ENCODE measurements at places on chromosomes 3 and 15.

DNA sequence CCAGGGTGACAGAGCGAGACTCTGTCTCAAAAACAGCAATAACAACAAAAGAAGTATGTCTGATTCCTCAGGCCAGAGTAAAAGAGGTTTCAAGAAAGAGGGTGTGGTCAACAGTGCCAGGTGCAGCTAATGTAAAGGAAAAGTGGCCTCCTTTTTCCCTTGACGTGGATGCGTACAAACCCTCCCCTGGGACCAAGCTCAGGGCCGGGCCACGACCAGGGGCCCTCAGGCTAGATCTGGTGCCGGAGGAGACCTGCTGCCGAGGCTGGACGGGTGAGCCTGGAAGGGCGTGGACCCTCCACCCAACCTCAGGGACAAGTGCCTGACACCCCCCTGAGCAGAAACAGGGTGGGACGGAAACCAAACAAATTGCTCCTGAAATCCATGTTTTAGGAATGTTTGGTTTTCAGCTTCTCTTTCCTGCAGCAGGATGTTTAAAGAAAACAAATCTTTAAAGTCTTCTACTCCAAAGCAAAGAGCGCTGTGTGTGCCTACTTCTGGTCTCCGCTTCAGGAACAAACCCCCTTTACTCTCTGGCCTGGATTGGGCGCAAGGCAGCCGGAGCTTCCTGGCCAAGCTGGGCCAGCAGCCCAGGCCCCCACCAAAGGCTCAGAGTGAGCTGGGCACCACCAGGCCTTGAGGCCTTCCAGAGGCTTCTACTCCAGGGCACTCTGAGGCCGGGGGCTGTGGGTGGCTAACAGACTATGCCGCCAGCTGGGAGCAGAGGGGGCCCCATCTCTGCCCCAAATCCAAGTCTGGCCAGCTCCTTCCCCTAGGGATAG, 21.4 kb downstream of the ZDHHC19 start:
- DNase-seq, result no peak

DNA sequence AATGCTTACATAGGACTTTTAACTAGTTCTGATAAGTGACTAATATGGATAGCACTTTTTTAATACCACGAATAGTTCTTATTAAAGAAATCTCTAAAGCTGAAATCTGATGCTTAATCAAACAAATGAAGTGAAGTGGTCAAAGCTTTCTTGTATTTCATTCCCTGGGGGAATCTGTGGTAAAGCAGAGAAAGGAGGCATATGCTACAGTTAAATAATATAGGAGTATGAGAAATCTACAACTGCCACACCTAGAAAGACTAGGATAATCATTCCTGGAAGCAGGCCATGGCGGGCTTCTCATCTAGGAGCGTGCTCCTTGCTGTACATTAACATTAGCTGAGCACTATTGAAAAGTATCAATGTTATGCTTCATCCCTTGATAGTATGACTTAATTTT, 835.7 kb downstream of the OTOL1 start:
- peak; percentile 16 for DNase-seq

- no peak for DNase-seq
These were observed 127.0 kb downstream of the CPNE4 start for GRCh38 chr3:131907796-131908195.

DNA sequence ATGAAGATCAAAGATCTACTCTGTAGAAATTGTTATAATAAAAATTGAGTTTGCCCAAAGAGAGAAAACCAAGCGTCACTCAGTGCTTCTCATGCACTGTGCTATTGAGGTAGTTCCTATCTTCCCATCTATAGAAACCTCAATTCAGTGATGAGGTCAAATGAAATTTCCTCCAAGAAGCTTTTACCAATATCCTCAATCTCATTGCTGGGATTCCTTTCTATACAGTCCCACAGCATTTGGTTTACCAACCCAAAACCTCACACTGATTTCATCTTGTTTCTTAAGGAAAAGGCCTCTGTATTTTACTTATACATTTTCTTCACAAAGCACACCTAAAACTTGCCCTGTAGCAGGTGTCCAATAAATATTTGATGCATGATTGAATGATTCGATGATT, 147.2 kb downstream of the ALCAM start:
- peak; percentile 65 for DNase-seq

- DNase-seq, result peak; percentile 26
These were observed 355.5 kb downstream of the LRTM1 start for GRCh38 chr3:54572197-54572895.

DNA sequence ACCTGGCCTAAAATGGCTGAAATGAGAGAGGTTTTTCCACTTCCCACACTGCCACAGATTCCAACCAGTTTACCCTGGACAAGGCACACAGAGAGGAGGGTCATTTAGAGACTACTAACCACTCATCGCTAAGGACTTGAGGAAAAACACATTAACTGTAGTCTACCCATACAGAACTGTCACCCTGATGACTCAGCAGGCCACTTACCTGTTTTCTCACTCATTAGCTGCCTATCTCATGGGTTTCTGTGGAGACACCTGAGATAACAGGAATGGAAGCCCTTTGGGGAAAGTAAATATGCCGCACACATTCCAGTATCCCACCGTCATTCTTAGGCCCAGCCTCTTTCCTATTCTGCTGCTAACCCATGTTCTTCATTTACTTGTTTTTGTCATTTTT, 50.0 kb downstream of the ABCC5 start:
- DNase-seq, result no peak

DNA sequence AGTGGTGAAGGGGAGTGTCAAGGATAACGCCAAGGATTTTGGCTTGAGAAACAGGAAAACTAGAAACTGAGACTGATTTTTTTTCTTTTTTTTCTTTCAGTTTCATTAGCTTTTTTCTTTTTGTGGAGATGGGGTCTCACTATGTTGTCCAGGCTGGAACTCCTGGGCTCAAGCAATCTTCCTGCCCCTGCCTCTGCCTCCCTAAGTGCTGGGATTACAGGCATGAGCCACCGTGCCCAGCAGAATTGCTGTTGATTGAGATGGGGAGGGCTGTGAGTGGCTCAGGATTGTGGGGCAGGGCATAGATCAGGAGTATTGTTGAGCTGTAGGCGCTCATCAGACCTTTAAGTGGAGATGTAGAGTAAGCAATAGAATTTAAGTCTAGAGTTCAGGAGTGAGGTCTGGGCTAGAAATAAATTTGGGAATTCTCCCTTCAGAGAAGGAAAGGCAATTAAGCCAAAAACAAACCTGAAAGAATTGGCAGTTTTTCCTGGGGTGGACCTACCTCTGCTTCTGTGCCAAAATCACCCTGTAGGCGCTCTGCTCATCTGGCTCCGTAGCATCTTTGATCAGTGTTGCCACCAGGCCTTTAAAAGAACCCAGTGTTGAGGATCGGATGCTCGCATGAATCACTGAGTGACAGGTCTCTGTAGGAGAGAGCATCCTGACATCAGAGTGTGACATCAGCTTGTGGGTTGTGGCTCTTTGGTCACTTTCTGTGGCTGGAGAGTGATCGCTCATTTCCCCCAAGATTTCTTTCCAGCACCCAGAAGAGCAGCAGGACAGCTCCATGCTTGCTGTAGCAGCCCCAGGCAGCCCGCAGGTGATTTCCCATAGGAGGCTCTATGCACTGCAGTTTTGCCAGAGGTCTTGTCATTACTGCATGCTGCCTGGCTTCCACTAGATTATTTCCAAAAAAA, 15.8 kb downstream of the ABHD17C start:
- peak; percentile 55 for DNase-seq

DNA sequence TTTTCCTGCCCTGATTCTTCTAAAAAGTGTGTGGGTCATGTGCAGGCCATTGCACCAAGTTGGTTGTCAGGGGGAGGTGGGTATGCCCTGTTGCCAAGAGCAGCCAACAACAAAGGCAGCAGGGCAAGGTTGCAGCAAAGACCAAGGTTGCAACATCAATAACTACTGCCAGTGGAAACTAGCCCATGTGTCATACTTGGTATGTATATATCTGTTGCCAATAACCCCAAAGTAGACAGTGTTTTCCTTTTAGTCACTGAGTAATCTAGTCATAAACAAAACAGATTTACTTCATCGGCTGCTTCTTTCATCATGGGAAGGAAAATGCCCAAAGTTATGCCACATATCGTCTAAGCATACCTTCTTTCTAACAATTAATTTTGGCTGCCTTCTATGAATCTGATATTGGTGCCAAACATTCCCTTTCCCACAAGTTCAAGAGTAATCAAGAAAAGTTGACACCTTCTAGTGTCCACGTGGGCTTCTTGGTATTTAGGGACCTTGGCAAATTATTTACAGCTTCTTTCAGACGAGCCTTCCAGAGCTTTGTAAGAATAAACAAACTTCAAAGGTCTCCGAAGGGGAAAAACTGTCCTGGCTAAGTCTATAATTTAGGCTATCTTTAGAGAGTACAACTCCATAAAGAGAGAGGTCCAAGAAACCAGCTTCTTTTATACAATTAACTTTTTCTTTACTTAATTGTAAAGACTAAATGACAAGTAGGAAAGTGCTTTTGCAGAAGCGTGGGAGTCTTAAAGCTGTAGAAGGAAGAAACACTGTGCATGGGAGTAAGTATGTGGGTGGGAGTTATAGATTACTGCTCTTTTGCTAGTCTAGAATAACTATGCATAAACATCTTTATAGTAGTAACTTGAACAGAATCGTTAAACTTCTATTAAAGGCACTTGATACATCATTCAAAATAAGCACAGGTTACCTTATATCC, 10.0 kb upstream of the MBNL1 start:
- peak; percentile 94 for DNase-seq

GRCh38 chr3:117407317-117407716, 697.7 kb downstream of the TUSC7 start:
- peak; percentile 21 for DNase-seq

DNA sequence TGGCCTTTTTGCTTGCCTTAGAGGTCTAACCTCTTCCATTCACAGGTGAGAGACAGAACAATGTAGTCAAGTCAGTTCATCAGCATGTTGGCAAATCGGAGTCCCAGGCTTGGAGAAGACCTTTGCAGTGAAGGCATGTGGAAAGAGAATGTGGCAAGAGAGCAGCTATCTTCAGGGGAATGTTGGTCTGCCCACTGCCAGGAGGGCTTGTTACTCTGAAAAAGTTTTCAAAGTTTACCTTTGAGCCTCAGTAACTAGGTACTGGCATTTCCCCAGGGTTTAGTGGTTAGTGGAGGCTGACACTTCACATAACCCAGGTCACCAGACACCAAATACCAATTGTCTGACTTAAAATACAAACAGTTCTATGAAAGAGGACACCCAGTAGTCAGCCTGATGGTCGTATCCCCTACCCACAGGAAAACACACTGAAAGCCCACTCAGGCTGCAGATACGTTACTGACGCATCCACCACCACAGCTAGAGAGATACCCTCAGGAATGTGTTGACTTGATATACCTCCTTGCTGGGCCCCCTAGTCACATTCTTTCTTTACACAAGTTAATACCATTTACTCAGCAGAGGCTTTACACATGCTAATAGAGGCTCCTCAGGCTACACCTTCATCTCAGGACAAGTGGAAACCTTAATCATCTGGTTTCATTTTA, 9.7 kb upstream of the ARID3B start:
- DNase-seq, result peak; percentile 98

DNA sequence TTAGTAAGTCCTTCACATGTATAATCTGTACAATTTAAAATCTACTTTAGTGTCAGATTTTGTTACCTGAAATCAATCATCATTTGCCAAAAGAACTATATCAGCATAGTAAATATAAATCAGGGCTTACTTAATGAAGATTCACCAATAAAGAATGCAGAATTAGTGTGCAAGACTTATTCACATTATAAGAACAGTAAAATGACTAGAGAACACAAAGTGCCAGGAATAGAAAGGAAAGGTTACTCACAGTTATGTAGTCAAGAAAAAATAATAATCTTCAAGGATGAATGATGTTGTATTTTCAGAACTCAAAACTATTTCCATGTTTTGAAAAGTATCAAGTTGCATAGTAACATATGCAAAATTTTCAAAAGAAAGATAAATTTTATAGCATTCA, 891.9 kb downstream of the ROBO1 start:
- peak; percentile 48 for DNase-seq

- no peak for DNase-seq
These were observed 237.6 kb downstream of the LPP start for GRCh38 chr3:188391592-188391991.

DNA sequence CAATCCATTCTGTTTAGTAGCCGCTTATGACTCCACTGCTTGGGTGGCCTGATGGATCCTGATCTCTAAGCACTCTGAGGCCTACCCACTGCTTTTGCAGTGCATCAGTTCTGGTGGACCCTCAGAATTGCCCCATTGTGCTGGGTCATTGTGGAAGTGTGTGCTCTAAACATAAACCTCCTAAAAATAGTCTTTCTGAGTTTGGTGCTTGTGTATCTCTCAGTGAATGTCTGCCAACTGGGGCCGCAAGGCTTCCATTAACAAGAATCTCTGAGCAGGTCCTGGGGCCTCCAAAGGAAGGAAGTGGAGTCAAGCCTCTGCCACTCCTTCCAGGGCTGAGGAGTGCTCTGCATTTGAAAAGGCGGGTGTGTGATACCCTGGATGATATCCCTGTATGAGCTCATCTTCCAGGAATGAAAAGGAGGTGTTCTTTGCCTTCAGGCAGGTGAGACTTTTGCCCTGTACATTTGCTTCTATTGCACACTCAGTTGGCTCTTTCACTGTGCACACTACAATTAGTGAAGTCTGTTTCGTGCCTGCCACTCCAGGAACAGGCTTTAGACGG, 80.0 kb upstream of the CACNA2D3 start:
- DNase-seq, result no peak

DNA sequence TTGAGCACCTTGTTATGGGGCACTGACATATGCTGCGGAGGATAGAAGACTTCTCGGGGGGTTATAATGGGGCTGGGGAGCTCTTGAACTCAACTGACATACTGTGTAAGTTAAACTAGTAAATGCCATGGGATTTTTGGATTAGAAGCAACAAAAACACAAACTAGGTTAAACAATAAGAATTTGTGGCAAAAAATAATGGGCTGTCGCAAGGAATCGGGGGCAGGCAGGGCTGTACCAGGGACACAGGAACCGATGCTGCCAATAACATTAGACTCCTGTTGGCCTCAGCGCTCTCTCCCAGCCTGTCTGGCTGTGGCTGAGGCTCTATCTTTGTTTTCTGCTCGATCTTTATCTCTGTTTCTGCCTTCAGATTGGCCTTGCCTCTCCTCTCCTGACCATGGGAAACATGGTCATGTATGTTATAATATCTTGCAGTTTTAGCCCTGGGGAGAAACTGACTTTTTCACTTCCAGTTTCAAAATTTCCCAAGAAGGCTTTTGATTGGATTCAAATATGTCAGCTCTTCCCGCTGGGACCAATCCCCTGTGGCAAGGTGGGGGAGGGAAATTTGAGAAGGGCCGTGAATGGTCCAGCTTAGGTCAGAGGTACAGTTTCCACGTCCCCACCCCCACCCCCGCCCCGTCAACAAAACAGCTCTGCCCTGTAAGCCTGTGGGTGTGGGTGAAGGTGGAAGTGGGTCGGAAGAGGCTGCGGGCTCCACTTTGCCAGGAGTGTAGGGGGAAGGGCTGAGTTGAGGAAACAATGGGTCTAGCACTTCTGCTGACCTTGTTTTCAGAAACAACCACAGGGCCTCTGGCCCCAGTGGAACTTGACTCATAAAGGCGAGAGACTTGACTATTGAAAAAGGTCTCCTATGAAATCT, 161.1 kb upstream of the TBL1XR1 start:
- peak; percentile 66 for DNase-seq

- DNase-seq, result no peak
These were observed 34.6 kb upstream of the MTMR10 start for GRCh38 chr15:31025996-31026395.
